A375 (cell line): ENCODE measurements at places on chromosomes 6 and 20. TPM values are rescaled to one million over a fixed set of nuclear protein-coding genes. Genes with fewer than 3 reads are reported as not detected.

Gene SLC32A1
- total RNA-seq: not detected in 2 replicates

Gene PRSS35
- 0.23 TPM in 1 of 2 replicates, not detected in the other for total RNA-seq

Gene LY6G6F
- total RNA-seq: not detected in 2 replicates

Gene RPS18
- 5,548 and 5,916 TPM in 2 replicates for total RNA-seq

Gene SRSF6
- total RNA-seq: 89.1 and 91.4 TPM in 2 replicates

Gene TCP11
- not detected in 2 replicates for total RNA-seq

Gene DNAH8
- total RNA-seq: 0.03 TPM in 1 of 2 replicates, not detected in the other

Gene LMBRD1
- 6.1 and 8.6 TPM in 2 replicates for total RNA-seq

Gene OXT
- total RNA-seq: not detected in 2 replicates

Gene CALHM6
- total RNA-seq: 0.38 and 0.82 TPM in 2 replicates

Gene SLC22A23
- 0.53 and 0.66 TPM in 2 replicates for total RNA-seq

Gene TSBP1
- 0.08 TPM in 1 of 2 replicates, not detected in the other for total RNA-seq
